ENCODE measurements at places on chromosomes 2 and 18. TPM values are rescaled to one million over a fixed set of nuclear protein-coding genes. Genes with fewer than 3 reads are reported as not detected.

DNA sequence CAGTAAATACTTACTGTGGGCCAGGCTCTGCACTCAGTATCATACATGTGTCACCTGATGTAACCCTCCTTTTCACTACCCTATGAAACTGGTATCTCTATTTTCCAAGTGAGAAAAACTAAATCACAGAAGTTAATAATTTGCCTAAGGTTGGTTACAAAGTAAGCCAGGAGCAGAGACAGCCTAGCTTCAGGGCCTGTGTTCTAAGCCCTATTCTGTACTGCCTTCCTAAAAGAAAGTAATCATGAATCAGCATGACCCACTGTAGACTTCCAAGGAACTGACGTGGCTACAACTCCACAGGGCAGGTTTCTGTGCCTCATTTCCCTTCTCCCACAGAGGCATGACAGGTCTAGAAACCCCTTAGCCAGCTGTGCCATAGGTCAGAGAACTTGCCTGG, 14.3 kb downstream of the ZNF142 start:
- H3K27ac ChIP-seq, result no peak overlapping the region
- H3K4me3 ChIP-seq, result no peak overlapping the region
- H3K27me3 ChIP-seq, result no peaks in the 10 kb centered on the region
- DNase-seq, result no peak
- H3K36me3 ChIP-seq, result peaks cover 83% of the 10 kb centered on the region

GRCh38 chr18:45702708-45703265, 21.2 kb upstream of the SLC14A1 start:
- no peak overlapping the region for H3K27ac ChIP-seq
- H3K4me3 ChIP-seq, result no peak overlapping the region
- H3K27me3 ChIP-seq, result no peaks in the 10 kb centered on the region
- H3K36me3 ChIP-seq, result no peaks in the 10 kb centered on the region
- H3K4me1 ChIP-seq, result no peaks in the 10 kb centered on the region

GRCh38 chr18:56804395-56804794, 153.2 kb downstream of the WDR7 start:
- H3K27ac ChIP-seq, result no peak overlapping the region
- H3K27me3 ChIP-seq, result no peaks in the 10 kb centered on the region
- no peaks in the 10 kb centered on the region for H3K36me3 ChIP-seq
- no peak for DNase-seq

GRCh38 chr2:2708575-2709430, 377.7 kb upstream of the MYT1L start:
- H3K36me3 ChIP-seq, result no peaks in the 10 kb centered on the region
- H3K27me3 ChIP-seq, result peaks cover 10% of the 10 kb centered on the region
- no peak overlapping the region for H3K27ac ChIP-seq
- no peak for DNase-seq
- H3K4me3 ChIP-seq, result no peak overlapping the region
- H3K4me1 ChIP-seq, result no peaks in the 10 kb centered on the region

MATN3 gene
- 0.44 TPM for polyA plus RNA-seq

DNA sequence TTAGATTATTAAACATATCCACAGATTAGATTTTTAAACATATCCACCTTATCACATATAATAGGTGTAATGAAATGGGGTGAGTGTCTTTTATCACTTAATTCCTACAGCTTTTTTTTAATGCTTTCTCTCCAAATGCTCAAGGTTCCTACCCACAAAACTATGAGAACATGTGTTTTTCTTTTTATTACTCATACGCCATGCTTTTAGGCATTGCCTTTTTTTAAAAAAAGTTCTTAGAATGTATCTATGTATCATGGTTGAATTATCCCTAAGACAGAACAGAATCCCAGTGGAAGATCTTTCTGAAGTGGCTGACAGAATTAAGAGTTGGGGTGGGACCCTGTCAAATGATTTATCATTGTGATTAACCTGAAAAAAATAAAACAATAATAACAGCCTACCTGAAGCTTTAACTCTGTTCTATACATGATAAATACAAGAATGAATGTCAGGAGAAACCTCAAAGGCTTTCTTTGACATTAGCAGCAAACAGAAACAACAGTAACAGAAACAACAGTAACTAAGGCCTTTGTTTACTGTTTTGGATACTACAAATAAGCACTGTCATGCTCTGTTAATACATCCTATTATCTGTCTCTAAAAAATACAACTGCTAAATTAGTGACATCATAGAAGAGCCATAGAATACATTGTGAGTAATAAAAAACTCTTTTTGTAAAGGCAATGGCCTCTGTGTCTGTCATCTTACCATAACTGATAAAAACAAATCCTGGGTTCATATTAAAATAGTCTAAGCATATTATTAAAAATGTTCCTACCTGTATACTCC, 4.1 kb upstream of the ZNF397 start:
- no peaks in the 10 kb centered on the region for H3K36me3 ChIP-seq
- no peak overlapping the region for H3K27ac ChIP-seq
- no peaks in the 10 kb centered on the region for H3K27me3 ChIP-seq
- peaks cover 2% of the 10 kb centered on the region for H3K4me1 ChIP-seq
- no peak for DNase-seq
